Tibial artery (tissue), 4 donors: ENCODE measurements at places on chromosomes 12 and 14.

- DNase-seq, result no peak
Measured at GRCh38 chr12:11765817-11766794, 116.6 kb downstream of the ETV6 start.

GRCh38 chr12:116420227-116420880, 138.8 kb upstream of the MAP1LC3B2 start:
- DNase-seq, result no peak

- DNase-seq, result no peak
Measured at GRCh38 chr12:7160183-7160582, 29.3 kb upstream of the PEX5 start.

DNA sequence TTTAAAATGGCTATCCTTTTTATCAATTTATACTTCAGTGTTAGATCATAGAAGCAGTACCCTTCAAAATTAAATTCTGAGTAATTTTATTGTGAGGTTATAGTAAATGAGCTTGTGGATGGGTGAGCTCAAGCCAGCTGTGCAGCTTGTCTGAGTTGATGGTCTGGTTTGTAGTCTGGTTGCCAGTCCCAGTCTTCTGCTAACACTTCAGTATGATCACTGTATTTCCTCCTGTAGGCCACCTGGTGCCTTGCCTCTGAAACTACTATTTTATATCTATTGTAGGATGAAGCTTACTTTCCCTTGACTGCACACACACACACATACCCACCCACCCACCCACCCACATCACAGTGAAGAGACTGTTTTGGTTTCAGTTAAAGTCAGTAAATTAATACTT, 496.4 kb downstream of the PCNX1 start:
- no peak for DNase-seq

- no peak for DNase-seq
Measured at GRCh38 chr12:123723765-123724164, 11.6 kb downstream of the ATP6V0A2 start.
